Stimulated activated CD4-positive, alpha-beta T cell treated with anti-CD3 and anti-CD28 coated beads, Interleukin-12 subunit alpha, Interleukin-12 subunit beta, amount 100 ng/mL, for 48 hours (primary cell): ENCODE measurements at places on chromosomes 6 and 20.

- peak; percentile 17 for DNase-seq
These were observed 178.7 kb downstream of the TAF4 start for GRCh38 chr20:61886721-61887595.

- no peak for DNase-seq
These were observed 58.0 kb upstream of the TFB1M start for GRCh38 chr6:155372256-155372655.

DNA sequence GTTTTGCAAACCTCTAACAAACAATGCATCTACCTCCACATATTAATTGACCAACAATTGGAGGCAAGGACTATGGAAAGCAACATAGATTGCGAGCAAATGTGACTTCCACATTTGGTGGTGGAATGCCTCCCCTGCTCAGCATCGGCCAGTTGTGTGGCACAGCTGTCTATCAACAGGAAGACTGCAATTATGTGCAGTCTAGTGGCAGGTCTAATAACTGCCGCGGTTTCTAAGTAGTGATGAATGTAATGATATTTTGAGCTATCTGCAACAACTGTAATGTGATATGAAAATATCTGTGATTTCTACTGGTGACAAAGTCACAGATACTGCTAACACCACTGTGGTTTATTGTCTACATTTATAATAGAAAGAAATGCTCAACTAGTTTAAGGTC, 56.8 kb downstream of the NCR2 start:
- DNase-seq: no peak

- no peak for DNase-seq
These were observed 49.8 kb downstream of the MYB start for GRCh38 chr6:135230711-135231468.

DNA sequence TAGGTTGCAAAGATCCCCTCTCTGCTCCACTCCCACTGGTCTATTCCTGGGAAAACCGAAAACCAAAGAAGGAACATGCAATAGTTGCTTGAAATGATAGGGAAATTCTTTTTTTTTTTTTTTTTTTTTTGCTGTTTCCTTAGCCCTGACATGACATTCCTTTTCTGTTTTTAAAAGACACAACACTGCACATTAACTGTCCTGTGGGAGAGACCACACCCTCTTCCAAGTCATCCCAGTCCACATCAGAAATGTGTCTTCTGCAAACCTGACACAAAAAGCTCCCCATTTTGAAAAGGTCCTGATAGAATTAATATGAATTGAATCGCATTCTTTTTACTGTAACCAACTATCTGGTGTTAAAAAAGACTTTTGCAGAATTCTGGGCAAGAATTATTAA, 43.4 kb upstream of the RIPOR2 start:
- no peak for DNase-seq

GRCh38 chr20:25549843-25550477, 35.4 kb downstream of the NINL start:
- no peak for DNase-seq

DNA sequence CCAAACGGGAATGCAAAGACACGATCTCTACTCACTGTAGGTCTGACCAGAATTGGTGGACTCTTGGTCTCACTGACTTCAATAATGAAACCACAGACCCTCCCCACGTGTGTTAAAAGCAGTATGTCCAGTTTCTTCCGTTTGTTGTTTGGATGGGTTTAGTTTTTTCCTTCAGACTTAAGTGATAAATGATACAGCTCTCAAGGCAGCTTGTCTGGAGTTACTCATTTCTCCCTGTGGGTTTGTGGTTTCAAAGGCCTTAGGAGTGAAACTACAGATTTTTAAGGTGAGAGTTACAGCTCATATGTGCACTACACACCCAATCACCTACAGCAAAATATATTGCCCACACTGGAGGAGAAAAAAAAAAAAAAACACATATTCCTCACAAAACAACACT, 86.7 kb upstream of the STMND1 start:
- DNase-seq: peak; percentile 46
